NCI-H2081 (cell line): ENCODE measurements at places on chromosomes 1 and 21.

GRCh38 chr1:216820345-216820744, 97.1 kb upstream of the ESRRG start:
- DNase-seq = no peak

DNA sequence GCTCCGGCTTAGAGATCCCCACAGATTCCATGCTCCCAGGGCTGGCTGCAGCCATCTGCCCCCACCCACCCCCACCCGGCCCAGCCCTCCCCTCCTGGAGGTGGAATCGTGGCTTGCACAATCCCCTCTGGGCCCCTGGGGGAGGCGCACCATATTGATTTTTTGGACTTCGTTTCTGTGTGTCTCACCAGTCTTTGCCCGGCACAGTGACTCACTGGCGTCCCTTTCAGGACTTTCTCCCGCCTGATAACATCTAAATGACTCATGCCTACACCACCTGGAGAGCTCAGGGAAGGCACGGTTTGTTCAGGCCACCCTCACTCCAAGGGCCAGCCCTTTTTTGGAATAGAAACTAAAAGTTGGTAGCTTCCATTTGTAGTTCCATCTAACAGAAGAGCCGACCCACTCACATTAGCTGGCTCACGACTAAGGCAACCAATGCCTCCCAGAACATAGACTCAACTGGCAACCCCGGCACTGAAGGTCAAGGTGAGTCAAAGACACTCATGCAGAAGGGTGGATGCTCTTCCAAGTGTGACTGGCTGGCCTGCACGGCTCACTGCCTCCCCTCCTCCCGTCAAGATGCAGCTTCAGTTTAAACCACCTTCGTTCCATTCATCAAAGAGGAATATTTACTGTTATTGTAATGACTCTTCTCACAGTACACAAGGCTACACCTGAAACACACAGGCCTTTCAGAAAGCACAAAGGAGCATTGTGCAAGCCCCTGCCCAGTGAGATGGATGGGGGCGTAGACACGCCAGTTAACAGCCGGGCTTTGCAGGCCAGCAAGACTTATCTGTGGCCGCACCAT, 18.1 kb upstream of the ETS2 start:
- DNase-seq = no peak

GRCh38 chr1:156073110-156073687, 9.1 kb downstream of the MEX3A start:
- no peak for DNase-seq

- no peak for DNase-seq
Observed at GRCh38 chr1:234643111-234643849, 33.3 kb upstream of the IRF2BP2 start.

DNA sequence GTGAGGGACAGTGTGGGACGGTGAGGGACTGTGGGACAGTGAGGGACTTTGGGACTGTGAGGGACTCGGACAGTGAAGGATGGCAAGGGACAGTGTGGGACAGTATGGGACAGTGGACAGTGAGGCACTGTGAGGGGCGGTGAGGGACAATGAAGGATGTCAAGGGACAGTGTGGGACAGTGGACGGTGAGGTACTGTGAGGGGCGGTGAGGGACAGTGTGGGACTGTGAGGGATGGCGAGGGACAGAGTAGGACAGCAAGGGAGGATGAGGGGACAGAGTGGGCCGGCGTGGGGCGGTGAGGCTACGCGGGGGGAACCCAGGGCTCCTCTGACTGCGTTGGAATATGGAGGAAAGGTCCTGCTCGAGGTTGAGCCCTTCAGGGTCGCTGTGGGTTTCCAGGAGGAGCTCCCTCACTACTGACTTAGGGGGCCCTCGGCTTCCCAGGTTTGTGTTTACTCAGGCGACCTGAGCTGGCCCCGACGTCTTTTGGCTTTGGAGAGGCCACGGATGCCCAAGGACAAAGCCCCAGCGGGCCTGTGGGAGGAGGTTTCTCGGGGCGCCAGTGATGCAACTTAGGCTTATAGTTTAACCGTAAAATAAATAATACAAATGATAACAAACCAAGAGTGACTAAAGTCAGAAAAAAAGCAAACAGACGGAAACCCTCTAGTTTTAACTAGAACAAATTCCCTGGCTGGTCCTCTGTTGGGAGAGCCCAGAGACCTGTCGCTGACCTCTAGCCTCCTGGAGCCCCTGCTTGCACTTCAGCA, 1.1 kb upstream of the ERRFI1 start:
- DNase-seq = no peak

GRCh38 chr1:229129301-229130027, 141.4 kb upstream of the RAB4A start:
- no peak for DNase-seq

GRCh38 chr1:10070206-10070605, 37.4 kb downstream of the UBE4B start:
- no peak for DNase-seq

- DNase-seq = no peak
Observed at GRCh38 chr1:83912876-83913275, 86.1 kb downstream of the TTLL7 start.

DNA sequence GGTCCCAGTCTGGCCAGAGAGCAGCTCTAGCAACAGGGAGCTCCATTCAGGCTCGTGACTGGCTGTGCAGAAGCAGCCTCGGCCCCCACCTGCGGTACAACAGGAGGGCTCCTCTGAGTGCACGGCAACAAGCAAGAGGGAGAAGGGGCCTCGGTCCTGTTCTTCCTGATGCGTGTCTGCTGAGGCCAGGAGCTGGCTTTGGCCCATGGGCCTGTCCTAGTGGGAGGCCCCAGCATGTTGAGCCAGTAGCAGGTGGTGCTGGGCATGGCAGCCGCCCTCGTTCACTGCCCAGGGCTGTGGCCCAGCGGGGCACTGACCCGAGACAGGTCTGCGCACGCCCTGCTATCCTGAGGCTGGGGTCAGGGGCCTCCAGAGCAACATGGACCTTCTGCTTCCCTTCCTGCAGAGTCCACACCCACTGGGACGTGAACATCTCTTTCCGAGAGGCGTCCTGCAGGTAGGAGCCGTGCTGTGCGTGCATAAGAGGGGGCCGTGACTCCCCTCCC, 7.0 kb downstream of the SAMD11 start:
- no peak for DNase-seq

GRCh38 chr1:89918127-89918793, 76.7 kb upstream of the ZNF326 start:
- DNase-seq = no peak

DNA sequence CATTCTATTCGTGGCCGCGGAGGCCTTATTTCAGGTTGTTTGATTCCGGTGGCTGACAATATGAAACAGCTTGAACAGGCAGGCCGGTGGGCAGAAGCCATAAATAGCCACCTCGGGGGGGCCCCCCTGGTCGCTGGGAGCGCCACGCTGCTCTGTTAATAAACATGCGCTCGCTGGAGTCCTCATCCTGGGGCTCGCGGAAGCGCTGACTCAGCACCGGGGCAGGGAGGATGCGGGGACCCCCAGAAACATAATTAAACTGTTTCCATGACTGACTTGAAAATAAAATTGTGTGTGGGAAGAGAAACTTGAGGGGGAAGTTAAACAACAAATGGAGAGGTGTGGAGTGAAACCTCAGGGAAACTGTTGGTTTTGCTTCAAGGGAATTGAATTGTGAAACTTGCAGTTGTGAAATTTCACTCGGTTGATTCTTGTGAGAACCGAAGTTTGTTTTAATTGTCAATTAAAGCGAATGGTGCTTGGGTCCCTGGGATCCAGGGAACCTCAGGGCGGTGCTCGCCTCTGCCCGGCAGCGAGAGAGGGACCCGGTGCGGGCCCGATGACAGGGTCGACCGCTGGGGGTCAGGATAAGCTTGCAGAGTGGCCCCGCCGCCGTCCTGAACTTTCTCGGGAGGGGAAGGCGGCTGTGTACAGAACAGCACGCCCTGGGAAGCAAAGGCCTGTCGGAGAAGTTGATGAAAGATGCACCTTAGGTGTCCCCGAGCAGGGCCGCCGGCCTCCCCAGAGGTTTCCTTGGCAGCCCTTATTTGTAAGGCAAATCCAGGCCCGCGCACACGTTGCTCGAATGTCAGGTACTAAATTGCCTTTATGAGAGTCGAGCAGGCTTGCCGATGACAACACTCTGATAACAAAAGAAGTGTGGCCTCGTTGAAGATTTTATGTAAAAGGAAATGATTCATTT, 176.9 kb upstream of the LMO4 start:
- DNase-seq = no peak

GRCh38 chr1:221002601-221003000, 123.4 kb downstream of the HLX start:
- no peak for DNase-seq

DNA sequence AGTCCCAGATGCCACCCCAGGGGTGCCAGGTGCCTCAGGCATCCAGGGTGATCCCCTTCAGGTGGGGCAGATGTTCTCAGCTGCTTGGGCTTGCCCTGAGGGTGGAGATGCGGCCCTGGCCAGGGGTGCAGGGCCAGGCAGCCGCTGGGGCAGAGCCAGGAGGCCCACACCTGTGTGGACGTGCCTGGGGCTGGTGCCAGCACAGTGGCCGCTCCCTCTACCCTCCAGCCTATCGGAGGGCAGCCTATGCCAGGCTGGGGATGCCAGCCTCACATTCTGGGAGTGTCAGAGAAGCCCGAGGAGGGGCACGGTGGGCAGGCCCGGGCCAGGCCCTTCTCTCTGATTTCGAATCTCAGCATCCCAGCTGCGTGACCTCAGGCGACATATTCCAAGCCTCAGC, 96.5 kb upstream of the WNT4 start:
- DNase-seq = no peak

DNA sequence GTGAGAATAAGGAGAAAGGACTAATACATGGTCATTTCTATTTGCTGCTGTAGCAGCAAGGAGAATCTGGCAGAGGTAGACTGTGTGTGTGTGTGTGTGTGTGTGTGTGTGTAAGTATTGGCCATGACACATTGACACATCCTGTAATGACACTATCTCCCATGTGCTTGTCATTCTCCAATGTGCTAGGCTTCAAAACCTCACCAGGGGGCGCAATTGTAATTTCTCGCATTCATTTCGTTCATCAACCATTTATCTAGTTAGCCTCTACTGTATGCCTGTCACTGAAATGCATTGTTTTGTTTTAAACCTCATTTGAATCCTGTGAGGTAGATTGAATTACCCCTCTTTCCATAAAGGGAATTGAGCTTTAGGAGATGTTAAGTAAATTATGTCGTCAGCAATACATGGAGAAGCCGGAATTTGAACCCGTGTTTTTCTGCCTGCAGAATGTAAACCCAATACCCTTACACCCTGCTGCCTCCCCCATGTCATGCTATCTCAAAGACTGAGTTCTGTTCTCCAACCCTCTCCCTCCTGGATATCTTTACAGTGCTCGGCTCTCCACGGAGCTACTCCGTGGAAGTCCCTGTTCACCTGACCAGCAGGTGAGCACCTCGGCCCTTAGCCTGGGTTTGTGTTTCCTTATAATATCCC, 100.8 kb downstream of the UCK2 start:
- DNase-seq = peak; percentile 77

GRCh38 chr1:150493175-150493574, 6.0 kb downstream of the TARS2 start:
- no peak for DNase-seq
